ENCODE measurements at places on chromosomes 7 and 10.

DNA sequence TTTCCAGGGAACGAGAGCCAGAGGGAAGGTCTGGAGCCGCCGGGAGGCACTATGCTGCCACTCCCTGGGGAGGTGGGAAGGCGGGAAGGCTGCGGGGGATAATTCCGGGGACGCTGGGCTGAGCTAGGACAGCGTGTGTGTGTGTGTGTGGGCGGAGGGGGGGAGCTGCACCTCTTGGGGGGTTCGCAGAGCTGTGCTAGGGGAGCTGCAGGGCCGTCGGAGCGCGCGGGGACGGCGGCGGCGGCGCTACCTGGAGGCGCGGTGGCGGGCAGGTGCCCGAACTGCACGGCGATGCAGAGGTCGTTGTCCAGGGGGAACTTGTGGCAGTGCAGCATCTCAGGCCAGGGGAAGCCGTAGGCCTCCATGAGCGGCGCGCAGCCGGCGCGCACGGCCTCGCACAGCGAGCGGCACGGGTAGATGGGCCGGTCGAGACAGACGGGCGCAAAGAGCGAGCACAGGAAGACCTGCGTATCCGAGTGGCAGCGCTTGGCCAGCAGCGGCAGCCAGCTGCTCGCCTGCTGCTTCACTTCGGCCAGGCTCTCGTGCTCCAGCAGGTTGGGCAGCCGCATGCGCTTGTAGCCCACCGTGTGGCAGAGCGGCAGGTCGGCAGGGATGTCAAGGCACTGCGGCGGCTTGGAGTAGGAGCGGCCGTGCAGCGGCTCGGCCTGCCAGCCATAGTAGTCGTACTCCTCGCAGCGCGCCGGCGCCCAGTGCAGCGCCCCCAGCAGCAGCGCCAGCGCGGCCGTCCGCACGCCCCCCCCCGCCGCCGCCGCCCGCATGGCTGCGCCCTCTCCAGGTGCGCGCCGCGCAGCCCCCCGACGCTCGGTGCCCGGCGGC, 526 bp downstream of the SFRP5 start:
- DNase-seq = no peak

DNA sequence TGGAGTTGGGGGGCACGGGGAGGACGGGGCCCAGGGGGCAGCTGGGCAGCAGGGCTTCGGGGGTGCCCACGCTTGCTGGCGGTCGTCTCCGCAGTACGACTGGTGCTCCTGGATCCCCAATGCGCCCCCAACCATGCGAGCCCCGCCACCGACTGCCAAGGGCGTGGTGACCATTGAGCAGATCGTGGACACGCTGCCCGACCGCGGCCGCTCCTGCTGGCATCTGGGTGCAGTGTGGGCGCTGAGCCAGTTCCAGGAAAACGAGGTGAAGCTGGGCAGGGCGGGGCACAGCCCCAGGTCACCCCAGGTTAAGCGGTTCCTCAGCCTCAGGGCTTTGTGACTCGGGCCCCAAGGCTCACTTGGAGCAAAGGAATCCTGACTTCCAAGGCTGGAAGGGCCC, 70.0 kb downstream of the ALOX5 start:
- DNase-seq = no peak

GRCh38 chr10:3790858-3791257, 5.8 kb upstream of the KLF6 start:
- DNase-seq = no peak

- DNase-seq = no peak
Observed at GRCh38 chr7:7264306-7265040, 82.1 kb downstream of the C1GALT1 start.

DNA sequence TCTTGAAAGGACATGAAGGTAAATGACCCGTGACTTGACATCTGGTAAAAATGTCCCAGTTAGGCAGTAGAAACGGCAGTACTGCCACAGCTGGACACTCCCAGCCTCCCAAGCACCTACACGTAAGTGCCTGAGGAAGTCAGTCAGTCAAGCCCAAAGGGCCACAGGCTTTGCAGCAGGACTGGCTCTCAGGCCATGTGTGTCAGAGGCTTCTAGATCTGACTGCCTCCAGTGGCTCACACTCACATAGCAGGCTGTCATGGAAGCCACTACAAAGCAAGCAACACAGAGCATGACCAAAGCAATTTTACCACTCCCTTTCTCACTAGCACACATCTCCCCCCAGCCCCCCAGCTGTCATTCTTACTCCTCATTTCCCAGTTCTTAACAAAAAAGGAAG, 17.8 kb upstream of the CCNJ start:
- DNase-seq = no peak

GRCh38 chr7:83984076-83984475, 210.5 kb downstream of the SEMA3A start:
- no peak for DNase-seq

- peak; percentile 53 for DNase-seq
Observed at GRCh38 chr7:30135301-30136116, 723 bp downstream of the MTURN start.
